ENCODE measurements at places on chromosomes 4 and X.

DNA sequence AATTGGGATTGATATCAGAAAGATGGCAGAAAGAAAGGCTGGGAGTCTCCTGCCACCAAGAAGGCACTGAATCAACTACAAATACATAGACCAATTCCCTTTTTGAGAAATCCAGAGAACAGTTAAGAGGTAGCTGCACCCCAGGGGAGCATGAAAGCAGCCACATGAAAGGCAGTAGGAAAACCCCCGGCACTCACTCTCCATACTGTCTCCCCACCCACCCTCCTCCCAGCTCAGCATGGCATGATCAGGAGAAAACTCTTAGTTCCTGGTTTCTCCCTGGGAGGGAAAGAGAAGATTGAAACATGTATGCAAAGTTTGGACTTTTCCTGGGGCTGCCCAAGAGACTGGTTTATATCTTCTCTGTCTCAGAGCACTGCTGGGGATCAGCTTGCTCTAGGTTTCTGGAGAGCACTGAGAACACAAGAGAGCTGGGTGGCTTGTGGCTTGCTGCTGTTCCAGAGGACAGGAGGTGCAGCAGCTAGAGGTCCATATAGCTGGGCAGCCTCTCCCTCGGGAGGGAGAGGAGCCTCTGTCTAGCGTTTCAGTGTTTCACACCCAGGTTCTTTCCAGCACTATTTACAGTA is 305.7 kb downstream of the PDGFC start:
- no peak for DNase-seq

GRCh38 chr4:182547435-182547834 is 304.2 kb downstream of the TENM3 start:
- DNase-seq, result no peak

- DNase-seq, result no peak
These were observed 40.2 kb downstream of the HOPX start for GRCh38 chr4:56640621-56641493.

DNA sequence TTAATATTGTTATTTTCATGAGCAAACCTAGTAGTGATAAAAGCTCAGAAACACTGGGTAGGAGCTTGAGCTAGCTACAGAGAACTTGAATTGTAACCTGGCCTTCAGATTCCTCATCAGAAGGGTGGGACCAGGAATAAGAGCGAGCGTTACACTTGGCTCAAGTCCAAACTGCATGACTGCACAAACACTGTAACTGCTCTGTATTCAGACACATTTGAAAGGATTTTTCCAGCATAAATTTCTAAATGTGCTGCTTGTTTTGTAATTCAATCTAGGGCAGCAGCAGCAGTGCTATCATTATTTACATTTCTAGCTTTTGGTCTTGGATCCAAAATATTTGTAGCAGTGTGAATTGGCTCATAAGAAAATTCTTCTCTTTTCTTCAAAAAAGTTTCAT is 133.0 kb upstream of the TMLHE start:
- DNase-seq, result no peak

- DNase-seq, result no peak
These were observed 56.9 kb upstream of the TADA2B start for GRCh38 chr4:6986072-6986780.

DNA sequence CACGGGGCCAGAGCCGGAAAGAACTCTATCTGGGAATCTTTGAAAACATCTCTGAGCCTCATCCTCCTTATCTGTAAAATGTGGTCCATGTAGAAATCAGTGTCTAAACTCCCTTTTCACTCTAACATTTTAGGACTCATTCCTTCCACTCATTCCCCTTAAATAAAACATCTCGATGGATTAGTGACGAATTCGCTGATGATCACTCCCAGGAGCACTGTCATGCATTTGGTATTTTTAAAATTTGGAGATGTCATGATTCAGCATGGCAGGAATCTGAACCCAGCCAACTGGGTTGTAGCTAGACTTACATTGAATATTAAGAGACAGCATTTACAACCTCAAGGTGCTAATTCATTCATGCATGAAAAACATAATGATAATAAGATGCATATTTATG is 88.1 kb downstream of the SPANXN3 start:
- no peak for DNase-seq

GRCh38 chrX:39158801-39159657 is 357.8 kb downstream of the MID1IP1 start:
- DNase-seq, result no peak

DNA sequence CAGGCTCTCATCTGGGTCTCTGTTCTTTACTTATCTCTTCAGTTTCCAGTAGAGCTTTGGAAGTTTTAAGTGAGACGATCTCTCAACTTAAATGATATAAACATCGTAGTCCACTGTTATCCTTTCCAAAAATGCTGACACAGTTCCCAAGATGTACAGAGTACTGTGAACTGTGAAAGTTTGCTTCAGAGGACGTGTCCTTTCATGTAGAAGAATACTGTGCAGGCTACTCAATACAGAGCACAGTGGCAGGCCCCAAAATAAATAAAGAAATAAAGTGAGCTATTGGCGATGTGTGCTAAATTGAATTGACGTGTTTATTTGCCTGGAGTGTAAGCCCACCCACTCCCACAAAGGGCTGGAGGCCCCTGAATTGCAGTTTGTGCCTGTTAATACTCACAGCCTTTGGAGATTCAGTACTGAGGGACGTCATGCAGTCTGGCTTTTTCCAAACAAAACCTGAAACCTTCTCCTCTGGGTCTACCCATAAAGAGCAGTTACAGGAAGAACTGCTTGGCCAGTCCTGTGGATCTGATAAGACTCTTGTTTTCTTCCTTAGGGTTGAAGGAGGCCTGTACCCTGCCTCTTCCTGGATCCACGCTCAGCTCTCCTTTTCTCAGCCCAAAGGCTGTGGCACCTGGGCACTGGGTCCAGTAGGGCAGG is 66.1 kb downstream of the SOWAHB start:
- DNase-seq, result no peak

- DNase-seq, result no peak
These were observed 229.4 kb upstream of the GALNTL6 start for GRCh38 chr4:171583790-171584189.

- DNase-seq, result no peak
These were observed 274.6 kb downstream of the DHRSX start for GRCh38 chrX:2226182-2226581.

DNA sequence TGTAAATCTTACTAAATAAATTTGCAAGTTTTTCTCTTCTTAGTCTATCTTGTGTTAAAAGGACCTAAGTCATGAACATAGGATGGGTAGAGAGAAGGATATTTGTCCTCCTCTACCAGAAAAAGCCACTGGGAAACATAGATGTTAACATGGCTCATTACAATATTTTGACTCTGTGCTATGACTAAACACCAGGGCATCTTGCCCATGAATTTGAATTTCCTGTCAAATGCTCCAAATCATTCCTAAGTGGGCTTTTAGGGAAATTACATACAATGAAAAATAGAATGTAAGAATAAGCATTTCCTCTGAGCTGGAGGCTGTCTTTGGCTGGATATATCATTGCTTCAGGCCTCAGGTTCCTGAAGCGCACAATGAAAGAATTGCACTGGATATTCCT is 39.1 kb downstream of the ANOS1 start:
- no peak for DNase-seq

DNA sequence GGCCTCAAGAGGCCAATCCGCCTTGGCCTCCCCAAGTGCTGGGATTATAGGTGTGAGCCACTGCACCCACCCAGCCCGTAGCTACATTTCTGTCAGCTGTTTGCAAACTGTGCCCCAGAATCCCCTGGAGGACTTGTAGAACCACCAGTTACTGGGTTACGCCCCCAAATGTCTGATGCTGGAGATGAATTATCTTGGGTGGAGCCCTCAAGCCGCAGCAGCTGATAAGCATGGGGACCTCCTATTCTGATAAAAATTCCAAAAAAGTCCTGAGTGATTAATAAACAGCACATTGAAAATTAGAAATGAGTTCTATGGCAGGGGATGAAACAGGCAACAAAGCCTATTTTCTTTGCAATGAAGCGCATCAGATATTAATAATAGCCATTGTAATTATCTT is 105.0 kb downstream of the PTTG2 start:
- DNase-seq, result no peak

All from CD8-positive, alpha-beta memory T cell (primary cell).